ENCODE measurements at places on chromosomes 7 and 10.

- DNase-seq = no peak
Measured at GRCh38 chr7:137850972-137851945, 4.5 kb upstream of the DGKI start.

DNA sequence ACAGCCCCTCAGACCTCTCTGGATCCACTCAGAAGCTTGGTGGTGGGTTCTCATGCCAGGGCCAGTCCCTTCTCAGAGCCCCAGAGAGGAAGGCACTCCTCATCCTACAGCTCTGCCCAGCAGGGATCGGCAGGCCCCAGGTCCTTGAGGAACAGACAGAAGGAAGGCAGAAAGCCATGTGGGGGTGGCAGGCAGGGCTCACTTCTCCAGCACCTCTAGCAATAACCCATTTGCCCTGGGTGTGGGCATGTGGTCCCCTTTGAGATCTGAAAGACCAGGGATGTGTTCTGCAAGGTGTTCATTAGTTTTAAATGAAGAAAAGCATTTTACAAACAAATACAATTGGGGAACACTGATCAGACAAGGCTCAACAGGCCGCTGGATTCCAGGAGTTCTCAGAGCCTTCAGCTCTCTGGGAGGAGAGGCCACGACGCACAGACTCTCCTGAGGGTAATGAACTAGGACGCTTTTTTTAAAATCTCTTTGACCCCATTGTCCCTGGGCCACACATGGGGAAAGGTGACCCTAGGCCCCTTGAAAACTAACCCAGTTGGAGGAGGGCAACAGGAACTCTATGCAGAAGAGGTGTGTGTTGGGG, 40.6 kb downstream of the LDB3 start:
- DNase-seq = no peak

- no peak for DNase-seq
Measured at GRCh38 chr10:11178606-11179515, 161.2 kb downstream of the CELF2 start.

GRCh38 chr10:86603256-86603655, 51.1 kb upstream of the OPN4 start:
- DNase-seq = no peak

DNA sequence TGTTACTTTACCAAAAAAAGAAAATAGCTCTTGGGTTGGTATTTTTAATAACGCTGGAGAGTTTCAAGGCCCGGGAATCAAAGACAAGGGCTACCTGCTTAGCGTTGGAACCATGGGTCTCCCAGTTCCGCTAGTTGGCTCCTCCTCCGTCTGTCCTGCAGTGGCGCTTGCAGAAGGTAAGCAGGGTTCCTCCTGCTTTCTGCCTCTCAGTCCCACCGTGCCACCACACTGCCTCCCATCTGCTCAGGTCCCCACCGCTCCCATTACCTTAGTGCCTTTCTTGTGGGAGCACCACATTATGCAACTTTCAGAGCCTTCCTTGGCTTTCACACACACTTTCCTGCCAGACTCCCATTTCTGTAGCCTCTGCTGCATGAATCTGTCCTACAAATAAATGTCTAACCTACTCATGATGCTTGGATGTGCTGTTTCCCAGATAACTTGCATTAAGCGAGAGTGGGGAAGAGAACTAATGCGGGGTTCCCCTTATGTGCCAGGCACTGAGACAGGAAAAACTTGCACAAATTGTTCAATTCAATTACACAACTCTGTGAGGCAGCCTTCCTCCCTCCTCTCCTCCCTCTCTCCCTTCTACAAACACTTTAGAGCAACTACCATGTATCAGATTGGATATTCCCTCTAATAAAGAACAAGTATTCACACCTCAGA, 124.5 kb downstream of the AOAH start:
- no peak for DNase-seq

GRCh38 chr7:123282181-123282580, 82.4 kb upstream of the SLC13A1 start:
- no peak for DNase-seq
